Kasumi-1 (cell line): ENCODE measurements at places on chromosomes 12 and 14.
A peak's percentile ranks its signal among the peaks of the same experiment; 100 is the strongest.

- DNase-seq, result no peak
These were observed 618.7 kb downstream of the VRK1 start for GRCh38 chr14:97415907-97416306.

DNA sequence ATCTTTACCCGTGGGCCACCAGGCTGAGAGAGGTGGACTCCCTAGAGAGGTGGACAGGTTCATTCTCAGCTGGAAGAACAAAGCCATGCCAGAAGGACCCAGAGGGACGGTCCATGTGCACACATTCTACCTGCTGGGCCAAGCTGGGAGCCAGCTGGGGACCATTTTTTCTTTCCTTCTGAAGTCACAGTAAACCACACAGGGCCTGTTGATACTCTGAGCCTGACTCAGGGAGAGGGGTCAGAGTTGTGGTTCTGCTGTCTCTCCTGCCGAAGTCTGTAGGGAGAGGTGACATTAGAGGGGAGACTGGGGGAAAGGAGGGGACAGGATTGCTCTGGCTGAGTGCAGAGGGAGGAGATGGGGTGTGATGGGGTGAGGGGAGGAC, 148.6 kb downstream of the TSPAN9 start:
- no peak for DNase-seq

DNA sequence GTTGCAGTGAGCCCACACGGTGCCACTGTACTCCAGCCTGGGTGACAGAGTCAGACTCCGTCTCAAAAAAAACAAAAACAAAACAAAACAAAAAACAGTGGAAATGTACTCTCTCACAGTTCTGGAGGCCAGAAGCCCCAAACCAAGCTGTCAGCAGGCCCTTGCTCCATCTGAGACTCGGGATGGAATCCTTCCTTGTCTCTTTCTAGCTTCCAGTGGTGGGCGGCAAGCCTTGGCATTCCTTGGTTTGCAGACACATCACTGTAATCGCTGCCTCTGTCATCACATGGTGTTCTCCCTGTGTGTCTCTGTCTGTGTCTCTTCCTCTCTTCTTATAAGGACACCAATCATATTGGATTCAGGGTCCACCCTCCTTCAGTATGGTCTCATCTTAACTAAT, 6.4 kb downstream of the TNS2 start:
- no peak for DNase-seq

DNA sequence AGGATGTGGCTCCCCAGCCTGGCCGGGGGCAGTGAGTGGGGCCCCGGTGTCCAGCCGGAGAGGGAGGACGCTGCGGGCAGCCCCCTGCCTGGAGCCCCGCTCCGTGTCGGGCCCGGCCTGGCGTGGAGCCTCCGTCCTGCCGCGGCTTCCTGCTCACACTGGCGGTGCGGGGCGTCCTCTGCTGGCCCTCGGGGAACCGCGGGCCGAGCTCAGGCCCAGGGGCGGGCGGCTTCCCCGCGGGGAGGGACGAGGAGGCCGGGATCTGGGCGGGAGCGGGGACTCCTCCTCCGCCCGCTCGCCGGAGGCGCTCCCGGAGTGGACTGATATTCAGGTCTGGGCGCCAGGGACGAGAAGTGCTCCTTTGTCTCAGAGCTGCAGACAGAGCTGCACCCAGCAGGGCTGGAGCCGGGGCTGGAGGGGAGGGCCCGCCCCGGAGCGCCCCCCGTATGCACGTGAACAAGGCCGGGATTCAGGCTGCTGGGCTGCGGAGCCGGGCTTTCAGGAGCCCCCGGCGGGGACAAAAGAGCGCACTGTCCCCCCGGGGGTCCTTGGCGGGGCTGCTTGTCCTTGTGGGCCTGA, 2.2 kb downstream of the MMP17 start:
- peak; percentile 35 for DNase-seq

GRCh38 chr12:42868291-42868690, 278.7 kb upstream of the PRICKLE1 start:
- no peak for DNase-seq

GRCh38 chr12:27899151-27899661, 73.3 kb downstream of the PTHLH start:
- no peak for DNase-seq

DNA sequence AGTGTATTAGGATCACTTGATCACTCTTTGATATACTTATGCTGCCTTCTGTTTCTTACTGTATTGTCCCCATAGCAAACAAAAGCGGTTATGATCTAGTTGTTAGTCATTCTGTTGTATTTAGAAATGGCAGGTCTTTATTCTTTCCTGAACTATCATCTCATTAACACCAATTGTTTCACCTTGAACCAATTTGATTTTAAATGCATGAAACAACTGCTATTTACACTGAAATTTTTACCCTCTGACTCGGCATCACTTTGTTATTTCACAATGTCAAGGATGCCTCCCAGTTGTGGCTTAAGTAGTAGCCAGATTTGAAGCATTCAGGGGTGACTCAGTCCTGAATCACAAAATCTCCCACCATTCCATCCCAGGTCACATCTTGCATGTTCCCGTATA, 303.5 kb downstream of the EGLN3 start:
- no peak for DNase-seq

- DNase-seq, result no peak
These were observed 86.4 kb upstream of the RTL1 start for GRCh38 chr14:100989924-100990323.

DNA sequence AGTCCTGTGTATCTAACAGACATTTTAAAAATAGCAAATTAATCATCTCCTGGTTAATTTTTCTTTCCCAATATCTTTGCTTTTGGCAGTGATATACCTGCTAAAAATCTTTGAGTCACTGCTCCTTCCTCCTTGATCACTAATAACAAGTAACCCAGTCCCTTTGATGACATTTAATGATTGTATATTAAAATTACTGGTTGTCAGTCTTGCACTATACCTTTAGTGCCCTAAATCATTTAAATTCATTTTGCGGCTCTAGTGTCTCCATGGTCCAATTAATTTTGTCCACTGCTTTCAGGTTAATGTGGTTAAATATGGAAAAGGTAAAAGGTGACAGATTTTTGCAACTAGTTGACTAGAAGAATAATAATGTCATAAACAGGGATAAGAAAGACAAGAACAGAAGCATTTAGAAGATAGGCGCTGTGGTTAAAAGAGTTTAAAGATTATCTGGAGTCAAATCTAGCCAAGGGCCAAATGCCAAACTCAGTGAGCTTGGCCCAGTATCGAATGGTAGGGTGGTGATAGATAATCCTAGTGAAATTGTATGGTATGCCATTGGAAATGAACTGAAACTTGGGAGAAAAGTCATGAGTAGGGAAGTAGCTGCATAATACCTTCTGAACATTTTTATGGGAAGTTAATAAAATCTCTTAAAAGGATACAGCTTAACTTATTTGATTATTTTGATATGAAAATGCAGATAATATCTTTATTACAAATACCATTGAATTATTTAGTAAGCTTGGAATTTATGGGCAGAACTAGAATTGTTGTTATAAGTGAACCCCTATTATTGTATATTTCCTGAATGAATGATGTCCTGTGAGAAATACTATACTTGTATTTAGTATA, 115.0 kb downstream of the PCNX1 start:
- no peak for DNase-seq

DNA sequence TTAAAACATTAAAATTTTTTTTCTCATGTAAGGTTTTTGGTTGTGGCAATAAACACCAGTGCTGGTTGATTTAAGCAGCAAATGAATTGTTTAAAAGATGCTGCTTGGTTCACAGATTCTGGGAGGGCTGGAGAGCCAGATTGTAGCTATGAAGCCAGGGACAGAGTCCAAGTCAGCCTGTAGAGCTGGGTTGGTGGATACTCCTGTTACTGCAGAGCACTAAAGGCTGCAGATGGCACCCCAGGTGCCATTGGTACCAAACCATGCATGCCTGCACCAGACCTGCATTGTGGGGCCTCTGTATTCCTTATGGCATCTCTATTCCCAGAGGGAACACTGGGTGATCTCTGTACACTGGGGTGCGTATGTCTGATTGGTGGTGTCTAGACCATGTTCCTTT, 113.3 kb downstream of the SNAPC1 start:
- no peak for DNase-seq

GRCh38 chr14:91254461-91254860, 10.0 kb upstream of the GPR68 start:
- no peak for DNase-seq

DNA sequence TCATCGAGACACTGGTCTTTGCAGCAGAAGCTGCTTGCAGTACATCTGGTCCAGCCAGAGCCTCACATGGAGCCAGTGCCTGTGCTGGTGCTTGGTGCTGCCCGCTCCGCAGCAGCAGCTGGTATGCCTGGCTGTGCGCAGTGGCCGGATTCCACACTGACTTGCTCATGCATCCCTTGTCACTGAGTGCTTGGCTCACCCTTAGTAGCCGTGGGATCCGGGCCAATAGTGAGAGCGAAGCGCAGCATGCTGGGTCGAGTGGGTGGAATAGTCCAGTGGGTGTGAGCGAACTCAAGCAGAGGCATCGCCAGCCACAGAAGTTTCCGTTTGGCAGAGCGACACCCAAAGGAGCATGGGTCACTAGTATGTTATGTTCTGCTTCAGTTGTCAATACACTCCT, 10.1 kb upstream of the FBXO33 start:
- no peak for DNase-seq

DNA sequence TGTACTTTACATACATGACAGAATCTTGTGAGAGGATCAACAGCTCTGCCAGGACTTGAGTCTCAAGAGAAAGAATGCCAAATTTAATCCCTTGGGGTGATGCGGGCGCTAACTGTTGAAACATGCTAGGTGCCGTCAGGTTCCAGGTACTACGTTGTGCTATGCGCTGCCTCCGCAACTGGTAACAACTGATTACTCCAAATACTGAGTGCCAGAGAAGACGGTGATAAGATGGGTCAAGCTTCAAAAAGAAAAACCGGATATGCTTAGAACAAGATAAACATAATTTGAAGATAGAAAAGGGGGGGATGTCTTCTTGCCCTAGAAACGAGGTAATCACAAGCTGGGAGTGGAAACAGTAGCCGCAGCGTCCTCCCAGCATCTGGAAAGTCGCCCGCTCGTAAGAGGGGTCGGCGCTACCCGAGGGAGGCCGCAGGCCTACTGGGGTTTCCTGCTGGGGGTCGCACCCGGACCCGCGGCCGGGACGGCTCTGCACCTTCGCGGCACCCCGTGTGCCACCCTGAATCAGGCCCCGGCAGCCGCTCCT, 678 bp downstream of the ZBTB25 start:
- peak; percentile 30 for DNase-seq

DNA sequence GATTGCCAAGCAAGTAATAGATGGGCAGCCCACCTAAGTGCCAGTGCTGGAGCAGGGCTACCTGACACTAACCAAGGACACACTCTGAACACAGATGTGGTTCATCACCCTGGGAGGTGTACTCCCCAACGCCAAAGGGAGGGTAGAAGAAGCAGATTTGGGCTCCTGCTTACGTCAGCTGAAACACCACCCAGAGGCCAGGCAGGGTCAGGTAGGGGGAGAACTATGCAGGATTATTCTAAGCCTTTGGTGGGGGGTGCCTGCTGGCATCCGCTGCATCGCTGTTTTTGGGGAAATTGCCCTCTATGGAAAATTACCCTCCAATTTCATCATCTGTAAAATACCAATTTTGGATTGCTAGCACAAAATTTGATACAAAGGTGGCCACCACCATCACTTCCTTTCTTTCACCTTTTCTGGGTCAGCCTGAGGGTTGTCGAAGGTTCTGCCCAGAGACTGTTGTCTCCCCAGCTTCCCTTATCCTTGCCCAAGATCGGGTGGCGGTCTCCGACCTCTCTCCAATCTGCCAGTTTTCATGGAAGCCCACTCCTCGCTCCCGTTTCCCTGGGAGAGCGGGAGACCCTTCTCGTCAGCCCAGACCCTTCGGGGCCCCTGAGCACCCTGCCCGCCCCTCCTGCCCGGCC, 535 bp downstream of the BIN2 start:
- no peak for DNase-seq

- peak; percentile 32 for DNase-seq
These were observed 88.6 kb downstream of the R3HDM2 start for GRCh38 chr12:57342207-57342691.

GRCh38 chr12:21780786-21781185, 6.3 kb upstream of the KCNJ8 start:
- no peak for DNase-seq

GRCh38 chr12:80419644-80420043, 24.4 kb upstream of the PTPRQ start:
- no peak for DNase-seq

GRCh38 chr12:25617991-25618390, 64.9 kb upstream of the LMNTD1 start:
- no peak for DNase-seq

- DNase-seq, result no peak
These were observed 5.8 kb downstream of the GPR68 start for GRCh38 chr14:91238661-91239060.

DNA sequence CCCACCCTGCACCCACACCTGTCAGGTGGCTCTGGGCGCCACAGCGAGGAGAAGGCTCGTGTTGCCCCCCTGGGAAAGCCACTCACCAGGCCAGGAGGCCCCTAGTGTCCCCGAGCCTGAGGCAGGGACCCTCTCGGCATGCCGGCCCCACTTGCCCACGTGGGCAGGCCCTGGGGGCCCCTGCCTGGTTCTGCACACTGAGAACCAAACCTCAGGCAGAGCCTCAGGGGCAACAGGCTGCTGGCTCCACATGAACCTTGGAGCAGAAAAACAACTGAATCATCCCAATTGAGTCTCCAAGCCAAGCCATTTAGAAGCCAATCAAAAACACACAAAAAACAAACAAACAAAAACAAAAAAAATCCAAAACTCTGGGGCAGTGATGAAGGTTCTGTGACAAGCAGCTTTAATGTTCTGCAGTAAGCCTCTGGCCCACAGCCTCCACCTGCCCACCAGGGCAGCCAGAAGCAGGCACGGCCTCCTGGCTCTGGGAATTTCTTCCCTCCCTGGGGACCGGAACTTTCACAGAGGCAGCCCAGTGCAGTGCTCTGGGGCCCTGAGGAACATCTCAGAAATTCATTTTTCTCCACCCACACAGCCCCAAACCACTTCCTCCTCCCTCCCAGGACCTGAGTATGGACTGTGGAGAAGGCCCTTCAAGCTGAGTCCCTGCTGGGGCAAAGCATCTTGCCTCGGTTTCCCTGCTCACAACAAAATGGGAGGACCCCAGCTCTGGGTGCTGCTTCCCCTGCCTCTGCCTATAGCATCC, 90.2 kb downstream of the CHGA start:
- DNase-seq, result peak; percentile 21

GRCh38 chr12:3493043-3493858, 2.2 kb downstream of the PRMT8 start:
- DNase-seq, result no peak

GRCh38 chr12:92039046-92039445, 106.6 kb downstream of the BTG1 start:
- no peak for DNase-seq

- DNase-seq, result no peak
These were observed 173.9 kb downstream of the GXYLT1 start for GRCh38 chr12:41970744-41971143.

DNA sequence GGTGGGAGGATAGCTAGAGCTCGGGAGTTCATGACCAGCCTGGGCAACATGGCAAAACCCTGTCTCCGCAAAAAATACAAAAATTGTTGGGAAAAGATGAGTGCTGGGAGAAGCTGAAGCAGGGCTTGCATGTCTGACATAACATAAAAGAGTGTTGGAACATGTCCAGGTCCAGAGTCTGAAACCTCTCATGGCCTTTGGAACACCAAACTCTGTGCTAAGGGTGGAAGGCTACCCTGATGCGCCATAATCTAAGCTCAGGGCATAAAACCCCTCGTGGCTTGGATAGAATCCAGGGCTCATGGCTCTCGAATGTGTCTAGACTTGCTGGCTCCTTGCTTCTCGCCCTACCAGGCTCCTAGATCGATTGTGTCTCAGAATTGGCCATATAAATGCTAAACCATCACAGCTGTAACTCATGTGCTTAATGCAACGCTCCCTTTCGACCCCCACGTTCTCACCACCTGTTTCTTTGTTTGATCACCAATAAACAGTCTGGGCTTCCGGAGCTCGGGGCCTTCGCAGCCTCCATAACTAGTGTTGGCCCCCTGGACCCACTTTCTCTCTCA, 6.7 kb upstream of the CLEC7A start:
- no peak for DNase-seq
